ENCODE measurements at places on chromosomes 12 and 14.
A peak's percentile ranks its signal among the peaks of the same experiment; 100 is the strongest.

- DNase-seq = no peak
Observed at GRCh38 chr12:21607701-21608100, 3.1 kb upstream of the GYS2 start.

- no peak for DNase-seq
Observed at GRCh38 chr12:82527165-82527780, 159.4 kb upstream of the TMTC2 start.

GRCh38 chr12:9699898-9700605, 30.5 kb downstream of the CLEC2D start:
- DNase-seq = no peak

DNA sequence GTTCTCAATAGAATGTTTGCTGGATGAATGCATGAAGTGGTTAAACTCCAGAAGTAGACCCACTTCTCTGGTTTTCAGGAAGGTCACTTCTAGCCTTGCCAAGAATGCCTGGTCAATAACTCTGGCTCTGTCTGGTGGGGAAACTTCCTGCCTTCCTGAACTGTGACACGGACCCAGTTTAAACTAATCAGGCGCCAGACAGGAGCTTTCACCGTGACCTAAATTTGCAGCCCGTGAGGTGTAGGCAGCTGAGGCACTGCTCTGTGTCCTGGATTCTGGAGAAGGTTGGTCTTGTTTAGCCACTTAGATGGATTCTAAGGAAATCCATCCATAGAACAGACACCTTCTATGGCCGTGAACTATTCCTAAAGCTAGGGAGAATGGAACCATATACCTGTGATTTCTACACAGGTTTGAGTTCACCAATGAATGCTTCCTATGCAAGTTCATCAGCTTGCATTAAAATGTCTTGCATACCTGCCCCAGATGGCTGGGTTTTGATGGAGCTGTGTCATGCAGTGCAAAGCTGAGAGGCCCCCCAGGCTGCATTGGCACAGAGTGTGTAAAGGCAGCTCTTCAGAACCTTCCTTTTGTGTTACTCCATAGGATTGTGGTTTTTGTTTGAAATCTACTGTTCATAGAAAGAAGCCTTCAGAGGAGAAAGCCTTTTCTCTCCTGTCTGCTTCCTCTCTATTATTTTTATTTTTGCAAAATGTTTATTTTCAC, 4.4 kb downstream of the CHST11 start:
- no peak for DNase-seq

GRCh38 chr12:30953951-30954751, 27.6 kb downstream of the TSPAN11 start:
- DNase-seq = no peak

GRCh38 chr12:57001448-57001906, 4.9 kb downstream of the ZBTB39 start:
- DNase-seq = peak; percentile 1

DNA sequence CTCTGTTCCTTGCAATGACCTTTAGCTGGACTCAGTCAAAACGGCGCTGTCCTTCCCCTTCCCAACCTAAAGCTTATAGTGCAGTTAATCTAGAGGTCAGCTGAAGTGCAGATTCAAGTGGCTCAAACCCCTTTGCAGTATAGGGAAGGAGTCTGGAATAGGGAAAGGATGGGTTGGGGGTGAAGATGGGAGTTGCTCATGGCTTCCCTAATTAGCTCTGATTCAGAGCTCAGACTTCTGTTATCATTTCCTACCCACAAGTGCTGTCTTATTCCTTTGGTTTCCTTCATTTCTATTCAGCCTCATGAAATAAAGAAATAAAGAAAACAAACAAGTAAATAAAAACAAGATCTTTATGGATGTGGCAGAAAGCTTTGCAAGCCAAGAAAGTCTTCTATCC, 264.0 kb upstream of the HMGA2 start:
- no peak for DNase-seq

GRCh38 chr12:62701492-62701891, 233.5 kb downstream of the PPM1H start:
- DNase-seq = no peak

GRCh38 chr12:76158518-76159321, 74.2 kb upstream of the NAP1L1 start:
- peak; percentile 15 for DNase-seq

- DNase-seq = no peak
Observed at GRCh38 chr14:61106959-61107641, 126.1 kb downstream of the SLC38A6 start.

DNA sequence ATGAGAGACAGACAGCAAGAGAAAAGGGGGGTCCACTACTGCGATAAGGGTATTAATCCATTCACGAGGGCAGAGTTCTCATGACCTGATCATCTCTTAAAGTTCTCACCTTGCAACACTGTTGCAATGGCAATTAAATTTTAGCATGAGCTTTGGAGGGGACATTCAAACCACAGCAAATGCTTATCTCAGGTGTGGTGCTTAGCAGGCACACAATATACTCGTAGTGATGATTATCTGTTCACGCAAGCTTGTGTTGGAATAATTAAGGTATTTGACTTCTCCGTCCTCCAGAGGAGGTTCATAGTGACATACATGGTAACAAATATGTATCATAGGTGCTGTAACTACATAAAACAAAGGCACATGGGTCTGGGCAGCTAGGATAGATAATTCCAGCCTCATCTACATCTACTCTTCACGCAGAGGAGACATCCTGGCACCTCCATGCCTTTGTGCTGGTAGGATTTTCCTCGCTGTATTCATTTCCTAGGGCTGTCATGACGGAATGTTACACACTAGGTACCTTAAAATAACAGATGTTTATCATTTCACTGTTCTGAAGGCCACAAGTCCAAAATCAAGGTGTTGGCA, 221.2 kb downstream of the RBM19 start:
- DNase-seq = no peak

DNA sequence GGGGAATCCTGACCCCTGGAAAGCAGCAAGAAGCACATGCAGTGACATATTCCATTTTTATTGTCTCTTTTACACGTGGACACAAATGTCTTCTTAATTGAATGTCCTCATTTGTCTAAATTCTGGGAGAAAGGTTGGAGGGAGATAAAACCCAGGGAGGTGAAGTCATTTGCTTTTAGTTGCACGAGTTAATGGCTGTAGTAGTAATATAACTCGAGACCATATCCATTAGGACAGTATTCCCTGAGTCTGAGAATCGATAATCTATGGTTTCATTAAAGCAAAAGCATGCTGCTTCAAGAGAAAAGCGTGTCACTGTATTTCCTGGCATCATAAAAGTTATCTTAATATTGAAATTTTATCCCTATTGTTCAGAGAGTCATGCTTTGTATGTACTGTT, 216.0 kb upstream of the PELI2 start:
- no peak for DNase-seq

- DNase-seq = no peak
Observed at GRCh38 chr12:82458101-82458500, 99.8 kb downstream of the METTL25 start.

DNA sequence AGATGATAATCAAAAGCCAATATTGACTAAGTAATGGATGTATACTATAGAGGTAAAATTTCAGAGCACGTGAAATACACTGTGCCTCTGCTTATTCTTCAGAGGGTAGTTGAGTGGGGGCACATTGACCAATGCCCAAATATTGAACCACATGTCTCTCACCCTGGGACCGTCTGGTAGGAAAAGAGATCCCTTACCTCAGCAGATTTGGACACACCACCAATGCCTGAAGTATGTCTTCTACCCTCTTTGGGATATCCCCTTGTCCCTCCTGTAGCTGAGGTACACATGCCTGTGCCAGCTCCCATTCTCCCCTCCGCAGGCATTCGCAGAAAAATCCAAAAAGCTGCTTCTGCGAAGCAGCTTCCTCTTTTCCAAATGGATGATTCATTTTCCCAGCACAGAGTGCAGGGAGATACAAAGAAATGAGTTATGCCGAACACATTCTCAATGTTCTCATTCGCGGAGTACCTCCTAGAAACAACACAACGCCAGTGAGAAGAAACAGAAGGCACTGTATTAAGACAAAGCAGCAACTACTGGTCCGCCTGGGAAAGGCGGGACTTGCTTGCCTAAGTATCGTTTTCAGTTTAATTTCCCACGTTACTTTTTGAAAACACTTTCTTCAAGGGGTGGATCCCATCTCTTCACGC, 691 bp downstream of the ZFYVE26 start:
- no peak for DNase-seq

DNA sequence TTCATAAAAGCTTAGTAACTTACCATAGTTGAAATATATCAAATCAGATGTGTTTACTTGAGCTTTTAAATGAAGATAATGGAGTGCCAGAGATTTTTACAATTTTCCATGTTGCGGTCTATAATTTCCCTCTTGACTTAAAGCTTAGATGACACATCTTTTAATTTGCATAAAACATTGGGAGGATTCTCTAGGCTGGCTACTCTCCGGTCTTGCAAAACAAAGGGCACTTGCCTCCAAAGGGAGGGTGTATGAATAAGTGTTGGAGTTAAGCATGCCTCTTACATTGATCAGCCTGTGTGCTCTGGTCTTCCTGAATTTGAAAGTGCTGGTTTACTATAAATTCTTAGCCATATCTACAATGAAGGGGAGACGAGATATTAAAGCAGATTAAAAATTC, 336.4 kb upstream of the NAV3 start:
- DNase-seq = no peak

GRCh38 chr12:12885096-12885792, 6.1 kb upstream of the GPRC5A start:
- no peak for DNase-seq

- no peak for DNase-seq
Observed at GRCh38 chr14:91322623-91323022, 78.1 kb upstream of the GPR68 start.

DNA sequence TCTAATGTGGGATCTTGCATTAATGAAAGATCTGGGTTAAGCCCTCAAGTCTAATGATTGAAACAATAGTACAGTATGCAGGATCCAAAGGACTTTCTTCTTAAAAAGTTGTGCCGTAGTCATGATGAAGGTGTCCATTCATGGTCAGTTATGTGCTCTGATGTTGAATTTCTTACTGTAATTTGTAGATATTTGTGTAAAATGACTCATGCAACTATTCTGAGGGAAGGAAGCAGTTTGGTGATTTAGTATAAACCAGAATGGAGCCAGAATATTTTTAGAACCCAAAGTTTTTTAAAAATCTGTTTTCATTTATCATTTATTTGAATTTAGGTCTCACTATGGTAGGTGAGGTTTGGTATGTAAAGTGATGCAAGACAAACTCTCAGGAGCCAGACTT, 151.2 kb downstream of the AKAP6 start:
- no peak for DNase-seq

DNA sequence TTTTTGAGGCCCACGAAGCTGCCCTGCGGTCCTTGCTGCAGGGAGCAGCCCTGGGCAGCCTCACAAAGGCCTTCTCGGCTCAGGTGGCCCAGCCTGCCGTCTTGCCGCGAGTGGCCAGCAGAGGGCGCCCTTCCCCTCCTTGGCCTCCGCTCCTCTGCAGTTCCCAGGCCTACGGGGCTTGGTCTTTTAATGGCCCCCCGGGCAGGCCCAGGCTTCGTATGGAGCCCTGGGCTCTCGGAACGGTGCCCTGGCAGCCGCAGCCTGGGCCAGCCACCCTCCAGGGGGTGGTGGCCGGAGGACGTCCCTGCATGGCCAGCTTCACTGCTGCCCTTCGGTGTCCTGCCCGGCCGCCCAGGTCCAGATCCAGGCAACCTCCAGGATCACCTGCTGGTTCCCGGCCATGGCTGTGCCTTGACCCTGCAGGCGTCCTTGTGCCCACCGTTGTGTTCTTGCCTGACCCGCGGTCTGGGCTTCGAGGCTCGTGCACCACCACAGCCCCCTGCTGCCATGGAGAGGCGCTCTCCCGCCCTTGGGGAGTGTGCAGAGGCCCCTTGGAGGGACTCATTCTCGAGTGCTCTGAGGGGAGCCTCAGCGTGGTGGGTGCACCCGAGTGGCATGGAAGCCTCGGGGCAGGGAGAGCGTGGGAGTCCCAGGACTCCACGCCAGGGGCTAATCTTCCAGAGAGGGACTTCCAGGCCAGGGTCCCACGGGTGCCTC, 9.4 kb downstream of the ASPG start:
- DNase-seq = no peak

GRCh38 chr12:131195796-131196195, 242.1 kb downstream of the ADGRD1 start:
- no peak for DNase-seq

GRCh38 chr12:15163030-15163976, 57.9 kb downstream of the RERG start:
- DNase-seq = no peak

- no peak for DNase-seq
Observed at GRCh38 chr12:79597910-79598309, 92.9 kb downstream of the PAWR start.

DNA sequence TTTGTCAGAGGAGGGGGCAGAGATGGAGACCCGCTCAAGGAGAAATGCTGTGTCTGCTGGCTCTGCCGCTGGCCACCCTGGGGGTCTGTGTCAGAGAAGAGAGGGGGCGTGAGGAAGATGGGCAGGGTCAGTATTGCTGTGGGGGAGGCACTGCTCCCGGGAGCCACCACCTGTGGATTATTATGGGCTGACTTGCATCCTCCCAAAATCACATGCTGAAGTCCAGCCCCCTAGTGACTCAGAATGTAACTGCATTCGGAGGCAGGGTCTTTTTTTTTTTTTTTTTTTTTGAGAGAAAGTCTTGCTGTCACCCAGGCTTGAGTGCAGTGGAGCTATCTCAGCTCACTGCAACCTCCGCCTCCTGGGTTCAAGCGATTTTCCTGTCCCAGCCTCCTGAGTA, 12.3 kb downstream of the ABCD4 start:
- no peak for DNase-seq

DNA sequence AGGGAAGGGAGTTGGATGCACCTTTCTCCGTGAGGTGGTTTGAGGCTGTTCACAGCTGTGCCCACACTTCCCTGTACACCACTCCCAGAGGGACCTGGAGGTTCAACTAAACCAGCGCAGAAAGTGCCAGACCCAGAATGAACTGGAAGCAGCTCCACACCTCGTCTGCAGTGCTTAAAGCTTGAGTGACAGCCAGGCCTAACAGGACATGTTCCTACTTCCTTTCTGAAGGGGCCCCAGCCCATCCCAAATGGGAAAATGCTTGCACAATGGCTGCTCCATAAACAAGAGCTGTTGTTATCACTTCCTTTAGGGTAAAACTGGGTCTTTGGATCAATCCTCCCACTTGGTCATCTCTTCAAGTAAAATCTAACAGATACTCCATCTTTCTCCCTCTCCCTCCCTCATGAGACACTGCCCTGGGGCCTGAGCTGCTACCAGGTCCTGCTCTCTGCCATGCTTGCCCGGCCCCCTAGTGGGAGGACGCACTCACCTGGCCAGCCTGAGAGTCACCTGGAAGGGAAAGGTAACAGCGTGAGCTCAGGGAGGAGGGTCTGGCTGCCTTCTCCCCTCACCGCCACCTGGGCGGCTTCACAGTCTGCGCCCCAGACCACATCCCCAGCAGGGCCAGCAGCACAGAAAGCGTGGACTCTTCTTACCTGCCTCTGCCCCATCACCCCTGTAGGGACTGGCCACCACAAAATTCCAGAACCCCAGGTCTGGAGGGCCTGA, 33.5 kb downstream of the ISCA2 start:
- DNase-seq = no peak

DNA sequence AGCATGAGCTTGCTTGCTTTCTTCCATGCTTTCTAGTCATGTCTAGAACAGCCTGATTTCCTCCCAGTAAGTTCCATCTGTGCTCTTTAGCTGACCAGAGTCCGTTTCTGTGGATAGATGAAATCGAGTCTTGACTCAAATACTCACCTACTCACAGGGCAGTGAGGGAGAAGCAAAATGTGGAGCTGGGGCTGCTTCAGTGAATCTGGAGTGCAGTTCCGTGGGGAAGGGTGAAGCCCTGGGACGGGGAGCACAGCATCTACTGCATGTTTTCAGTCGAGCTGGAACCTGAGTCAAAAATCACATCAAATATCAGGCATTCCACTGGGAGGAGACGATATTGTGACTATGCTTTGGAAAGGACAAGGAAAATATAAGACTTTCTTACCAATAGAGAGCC, 70.3 kb upstream of the PRMT8 start:
- no peak for DNase-seq

Data from caudate nucleus (tissue), 63 donors.